CD4-positive, alpha-beta T cell treated with Interleukin-21 for 1 hour (primary cell): ENCODE measurements at places on chromosomes 5 and 9.
A peak's percentile ranks its signal among the peaks of the same experiment; 100 is the strongest.

DNA sequence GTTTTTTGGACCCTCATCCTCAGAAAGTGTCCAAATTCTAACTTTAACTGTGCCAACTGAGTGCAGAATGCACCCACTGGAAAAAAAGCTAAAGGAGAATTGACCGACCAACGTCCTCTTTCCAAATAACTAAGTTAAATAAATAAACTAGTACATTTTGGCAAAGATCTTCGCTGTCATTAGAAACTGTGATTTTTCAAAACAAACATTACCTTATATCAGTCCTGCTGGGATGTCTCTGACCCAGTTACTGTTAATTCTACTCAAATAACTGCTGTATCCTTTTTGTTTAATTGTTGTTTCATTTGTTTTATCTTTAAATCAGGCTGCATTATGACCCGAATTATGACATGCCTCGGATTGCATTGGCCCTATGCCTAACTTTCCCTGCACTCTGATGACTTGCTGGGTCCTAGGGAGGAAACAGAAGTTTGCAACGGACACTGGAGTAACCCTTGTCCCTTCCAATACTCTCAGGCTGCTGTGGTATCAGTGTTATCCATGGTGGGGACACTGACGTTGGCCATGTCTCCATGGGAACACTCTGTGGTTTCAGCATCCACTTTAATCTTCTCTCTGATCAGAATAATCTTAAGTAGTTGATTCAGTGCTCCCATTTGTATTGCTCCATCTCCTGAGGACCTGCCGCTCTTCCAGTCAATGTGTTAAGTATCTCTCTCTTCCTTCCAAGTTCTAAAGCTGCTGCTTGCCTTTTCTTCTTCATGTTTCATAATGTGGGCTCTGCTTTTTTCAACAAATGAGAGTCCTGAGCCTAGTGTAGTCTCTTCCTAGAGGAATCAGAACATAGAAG lies 11.1 kb upstream of the IFNA5 start:
- no peak for DNase-seq

DNA sequence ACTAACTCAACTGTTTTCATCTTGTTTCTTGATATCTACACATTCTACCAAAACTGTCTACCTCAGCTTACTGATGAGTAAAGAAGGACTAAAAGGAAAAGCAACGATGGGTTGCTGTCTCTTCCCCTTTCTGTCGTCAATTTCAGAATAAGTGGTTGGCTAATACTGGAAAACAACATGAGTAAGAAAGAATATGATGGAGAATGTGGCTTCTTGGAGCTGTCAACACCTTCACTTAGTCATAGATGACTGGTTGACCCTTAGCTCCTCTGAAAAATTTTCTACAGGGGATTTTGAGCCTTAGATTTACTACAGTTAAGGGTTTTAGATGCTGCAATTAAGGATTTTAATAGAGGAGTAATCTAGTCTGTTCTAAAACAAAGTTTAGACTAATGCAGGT lies 797.9 kb downstream of the TLE4 start:
- DNase-seq, result no peak

GRCh38 chr9:86547571-86547970 lies 193.4 kb upstream of the TUT7 start:
- DNase-seq, result no peak

- DNase-seq, result no peak
These were observed 101.7 kb upstream of the MYO10 start for GRCh38 chr5:17037751-17038150.

DNA sequence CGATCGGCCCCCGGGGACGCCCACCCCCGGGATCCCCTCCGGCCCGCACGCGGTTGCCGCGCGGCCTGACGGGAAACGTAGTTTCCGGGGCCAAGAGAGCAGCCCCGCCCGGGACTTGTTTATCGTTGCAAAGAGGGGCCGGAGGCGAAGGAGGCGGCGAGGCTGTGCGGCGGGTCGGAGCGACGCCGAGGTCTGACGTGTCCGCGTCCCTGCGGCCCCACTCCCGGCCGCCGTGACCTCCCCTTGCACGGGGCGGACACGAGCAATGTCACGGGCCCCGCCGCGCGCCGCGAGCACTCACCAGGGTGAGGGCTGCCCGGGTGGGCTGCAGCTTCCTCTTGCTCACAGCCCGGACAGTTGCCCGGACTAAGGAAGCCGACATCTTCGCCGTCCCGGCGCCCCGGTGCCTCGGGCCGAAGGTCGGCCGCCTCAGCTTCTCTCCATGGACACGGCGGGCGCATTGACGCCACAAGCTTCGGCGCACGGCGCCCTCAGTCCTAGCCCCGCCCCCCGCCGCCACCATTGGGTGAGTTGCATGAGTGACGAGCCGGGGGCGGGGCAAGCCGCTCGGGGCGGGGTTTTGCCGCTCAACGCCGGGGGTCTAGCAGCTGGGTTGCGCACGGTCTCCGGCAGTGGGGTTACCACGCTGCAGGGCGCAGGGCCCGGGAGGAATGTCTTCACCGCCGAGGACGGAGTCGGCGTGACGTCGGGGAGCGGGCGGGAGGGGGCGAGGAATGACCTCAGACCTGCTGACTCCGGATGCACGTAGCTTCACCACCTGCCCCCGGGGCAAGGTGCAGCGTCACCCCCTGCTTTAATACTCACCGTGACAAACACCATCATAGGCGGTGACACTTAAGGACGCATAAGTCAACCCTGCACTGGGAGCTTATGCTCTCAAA lies at the start of gene ISCA1:
TSS of gene ISCA1 (minus strand) at position 462 of the 902 bp plus-strand sequence. CDS start at position 382, 80 bp downstream.
- peak; percentile 97 for DNase-seq

- no peak for DNase-seq
These were observed 17.1 kb downstream of the STRBP start for GRCh38 chr9:123251324-123251723.

GRCh38 chr9:107685901-107686300 lies 196.3 kb upstream of the KLF4 start:
- DNase-seq, result no peak

GRCh38 chr5:76404223-76405211 lies 1.4 kb downstream of the IQGAP2 start:
- peak; percentile 81 for DNase-seq

DNA sequence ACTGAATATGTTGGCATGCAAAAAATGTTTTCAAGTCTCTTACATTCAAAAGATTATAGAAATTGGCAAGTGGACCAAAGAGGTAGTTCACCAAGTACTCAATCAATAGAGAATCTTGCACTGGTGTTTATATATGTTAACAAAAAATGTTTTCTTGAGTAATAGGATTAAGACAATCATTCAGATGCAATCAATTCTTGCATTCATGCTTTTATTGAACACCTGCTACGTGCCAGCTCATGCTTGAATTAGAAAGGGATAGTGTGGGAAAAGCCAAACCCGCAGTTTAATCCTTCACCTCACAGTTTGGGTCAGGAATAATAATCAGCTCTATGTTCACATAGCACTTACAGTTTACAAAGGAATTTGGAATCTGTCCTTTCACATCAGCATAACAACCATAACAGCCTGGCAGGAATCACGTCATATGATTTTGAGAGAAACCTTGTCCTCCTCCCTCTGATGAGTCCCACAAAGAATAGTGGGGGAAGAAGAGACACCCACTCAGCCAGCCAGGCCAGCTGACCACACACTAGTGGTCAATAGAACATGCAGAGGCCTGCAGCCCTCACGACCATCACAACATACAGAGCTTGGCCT lies 36.8 kb upstream of the FRRS1L start:
- DNase-seq, result no peak

- DNase-seq, result no peak
These were observed 108.8 kb upstream of the LRRTM2 start for GRCh38 chr5:138983984-138984383.

DNA sequence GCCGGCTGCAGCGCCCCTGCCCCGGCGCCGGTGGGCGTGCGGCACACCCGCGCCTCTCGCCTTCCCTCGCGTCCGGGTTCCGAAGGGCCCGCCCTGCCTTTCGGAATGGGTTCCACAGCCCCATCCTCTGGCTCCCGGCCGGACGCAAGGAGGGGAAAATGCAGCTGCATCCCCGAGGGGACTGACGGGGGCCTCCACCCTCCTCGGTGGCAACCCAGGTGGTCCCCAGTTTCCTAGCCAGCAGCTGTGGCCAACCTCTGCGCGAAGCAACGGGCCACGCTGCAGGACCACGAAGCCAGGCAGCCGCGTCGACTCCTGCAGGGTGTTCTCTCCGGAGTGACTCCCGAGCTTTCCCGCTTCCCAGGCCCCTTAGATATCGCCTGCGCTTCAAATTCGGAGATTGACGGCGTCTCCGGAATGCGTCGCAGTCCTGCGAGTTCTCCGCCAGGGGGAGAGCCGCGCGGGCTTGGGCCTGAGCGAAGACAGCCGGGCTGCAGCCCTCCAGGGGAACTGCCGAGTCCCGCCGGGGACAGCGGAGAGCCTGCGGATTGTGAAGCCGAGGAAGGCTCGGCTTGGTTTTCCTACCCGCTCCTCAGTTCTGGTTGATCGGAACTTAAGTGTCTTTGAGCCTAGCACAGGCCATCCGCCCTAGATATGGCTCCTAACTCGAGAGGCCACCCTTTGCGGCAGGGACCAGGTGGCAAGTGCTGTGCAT lies 582 bp upstream of the APBA1 start:
- DNase-seq, result peak; percentile 68

GRCh38 chr5:110590187-110590586 lies 136.3 kb downstream of the TMEM232 start:
- peak; percentile 4 for DNase-seq

GRCh38 chr5:51414516-51414915 lies 31.3 kb downstream of the ISL1 start:
- DNase-seq, result no peak

- peak; percentile 72 for DNase-seq
These were observed 106.1 kb upstream of the CPEB4 start for GRCh38 chr5:173781816-173782670.
